ENCODE measurements at places on chromosomes 1 and 21.

DNA sequence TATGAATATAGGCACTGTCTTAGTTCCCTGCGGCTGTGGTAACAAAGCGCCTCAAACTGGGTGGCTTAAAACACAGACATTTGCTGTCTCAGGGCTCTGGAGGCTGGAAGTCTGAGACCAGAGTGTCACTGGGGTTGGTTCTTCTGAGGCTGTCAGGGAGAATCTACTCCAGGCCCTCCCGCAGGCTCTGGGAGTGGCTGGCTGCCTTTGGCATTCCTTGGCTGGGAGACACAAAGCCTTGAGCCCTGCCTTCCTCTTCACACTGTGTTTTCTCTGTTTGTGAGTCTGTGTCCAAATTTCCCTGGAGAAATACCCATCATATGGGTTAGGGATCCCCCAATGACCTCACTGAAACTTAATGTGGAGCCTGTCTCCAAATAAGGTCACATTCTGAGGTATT lies 38.5 kb downstream of the B3GALT5 start:
- no peak for DNase-seq

- DNase-seq = no peak
Measured at GRCh38 chr1:168824418-168825065, 95.5 kb upstream of the DPT start.

DNA sequence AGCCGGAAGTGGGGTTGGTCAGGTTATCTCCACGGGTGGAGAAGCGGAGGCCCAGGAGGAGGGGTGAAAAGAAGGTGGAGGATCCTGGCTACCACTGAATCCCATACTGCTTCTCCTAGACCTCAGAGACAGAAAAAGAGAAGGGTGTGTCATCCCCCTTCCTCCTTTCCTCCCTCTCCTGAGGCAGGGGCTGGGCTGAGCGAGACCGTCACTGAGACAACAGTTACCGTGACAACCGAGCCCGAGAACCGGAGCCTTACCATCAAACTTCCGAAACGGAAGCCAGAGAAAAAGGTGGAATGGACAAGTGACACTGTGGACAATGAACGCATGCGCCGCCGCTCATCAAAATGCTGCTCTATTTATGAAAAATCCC lies 42.1 kb upstream of the NBPF3 start:
- no peak for DNase-seq

DNA sequence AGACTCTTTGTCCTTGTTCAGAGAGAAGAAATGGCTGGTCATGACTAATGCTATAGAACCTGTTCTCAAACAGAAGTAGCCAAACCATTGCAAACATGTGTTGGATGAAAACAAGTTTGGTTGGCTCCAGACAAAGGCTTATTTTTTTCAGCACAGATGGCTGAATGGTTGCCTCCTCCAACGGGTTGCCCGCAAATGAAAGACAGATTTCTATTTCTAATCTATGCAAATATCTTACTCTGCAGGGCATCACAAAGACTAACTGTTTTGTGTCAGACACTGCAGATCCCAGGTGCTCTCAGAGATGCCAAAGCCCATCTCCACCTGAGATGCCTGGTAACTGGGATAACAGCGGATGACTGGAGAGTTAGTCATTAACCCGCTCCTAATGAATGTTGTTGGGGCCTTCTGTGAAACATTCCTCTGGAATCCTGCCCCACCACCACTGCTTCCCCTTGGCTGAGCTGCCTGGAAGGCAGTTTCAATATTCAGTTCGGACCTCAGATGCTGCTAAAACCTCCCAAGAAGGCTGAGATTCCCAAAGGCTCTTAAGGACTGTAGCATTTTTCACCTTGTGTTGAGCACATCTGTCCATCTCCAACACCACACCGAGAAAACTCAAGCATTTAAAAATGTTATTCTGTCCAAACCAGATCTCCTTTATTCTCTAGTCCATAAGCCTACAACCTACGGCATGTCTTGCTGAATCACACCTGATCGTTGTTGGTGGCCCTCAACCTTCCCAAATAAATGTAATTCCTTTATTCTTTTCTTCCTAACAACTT lies 104.4 kb downstream of the PTPN14 start:
- DNase-seq = no peak

GRCh38 chr21:32770871-32771523 lies 558 bp downstream of the PAXBP1 start:
- peak; percentile 2 for DNase-seq

DNA sequence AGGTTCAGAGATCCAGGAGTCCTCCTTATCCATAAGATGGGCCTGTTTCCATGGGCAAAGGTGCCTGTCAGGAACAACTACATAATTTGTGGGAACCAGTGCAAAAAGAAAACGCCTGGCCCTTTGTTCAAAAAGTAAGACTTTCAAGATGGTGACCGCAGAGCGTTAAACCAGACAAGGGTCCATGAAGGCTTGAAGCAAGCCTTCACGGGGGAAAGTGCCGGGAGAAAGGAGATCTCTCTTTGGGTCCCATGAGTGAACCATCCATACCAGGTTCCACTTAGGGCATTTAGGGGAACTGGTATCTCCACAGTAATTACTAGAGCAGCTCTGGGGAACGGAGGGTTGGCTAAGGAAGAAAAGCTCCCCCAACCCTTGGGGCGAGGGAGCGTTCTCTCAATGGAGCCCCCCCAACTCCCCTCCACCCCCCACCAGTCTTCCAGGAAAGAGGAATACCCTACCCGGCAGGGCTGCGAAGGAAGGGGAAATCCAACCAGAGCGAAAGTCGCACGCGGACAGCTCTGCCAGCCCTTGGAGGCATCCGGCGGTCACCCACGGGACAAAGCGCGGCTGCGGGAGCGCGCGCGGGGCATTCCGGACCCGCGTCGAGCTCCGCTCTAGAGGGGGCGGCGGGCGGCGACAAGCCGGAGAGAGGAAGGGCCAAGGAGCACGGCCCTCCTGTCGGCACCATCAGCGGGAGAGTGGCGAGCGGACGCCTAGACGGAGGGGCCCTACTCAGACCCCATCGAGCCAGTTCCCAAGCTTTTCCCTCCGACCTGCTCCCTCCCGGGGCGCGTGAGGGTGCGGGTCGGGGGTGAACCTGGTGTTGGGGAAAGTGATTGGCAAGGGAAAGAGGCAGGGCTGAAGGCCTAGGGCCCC lies 687 bp upstream of the RASSF5 start:
- no peak for DNase-seq

DNA sequence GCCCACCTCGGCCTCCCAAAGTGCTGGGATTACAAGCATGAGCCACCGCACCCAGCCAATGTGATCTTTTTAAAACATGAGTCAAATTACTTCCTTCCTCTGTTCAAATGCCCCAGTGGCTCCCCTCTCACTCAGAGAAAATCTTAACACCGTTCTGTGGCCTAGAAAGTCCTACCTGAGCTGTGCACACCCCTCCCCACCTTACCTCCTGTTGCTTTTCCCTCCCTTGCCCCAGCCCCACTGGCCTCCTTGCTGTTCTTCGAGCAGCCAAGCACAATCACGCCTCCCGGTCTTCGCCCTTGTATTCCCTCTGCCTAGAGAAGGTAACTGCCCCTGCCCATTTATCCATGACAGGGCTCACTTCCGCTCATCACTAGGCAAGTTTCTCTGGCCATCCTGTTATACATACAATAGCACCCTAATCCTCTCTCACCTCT lies 62.6 kb upstream of the RPL11 start:
- DNase-seq = no peak

DNA sequence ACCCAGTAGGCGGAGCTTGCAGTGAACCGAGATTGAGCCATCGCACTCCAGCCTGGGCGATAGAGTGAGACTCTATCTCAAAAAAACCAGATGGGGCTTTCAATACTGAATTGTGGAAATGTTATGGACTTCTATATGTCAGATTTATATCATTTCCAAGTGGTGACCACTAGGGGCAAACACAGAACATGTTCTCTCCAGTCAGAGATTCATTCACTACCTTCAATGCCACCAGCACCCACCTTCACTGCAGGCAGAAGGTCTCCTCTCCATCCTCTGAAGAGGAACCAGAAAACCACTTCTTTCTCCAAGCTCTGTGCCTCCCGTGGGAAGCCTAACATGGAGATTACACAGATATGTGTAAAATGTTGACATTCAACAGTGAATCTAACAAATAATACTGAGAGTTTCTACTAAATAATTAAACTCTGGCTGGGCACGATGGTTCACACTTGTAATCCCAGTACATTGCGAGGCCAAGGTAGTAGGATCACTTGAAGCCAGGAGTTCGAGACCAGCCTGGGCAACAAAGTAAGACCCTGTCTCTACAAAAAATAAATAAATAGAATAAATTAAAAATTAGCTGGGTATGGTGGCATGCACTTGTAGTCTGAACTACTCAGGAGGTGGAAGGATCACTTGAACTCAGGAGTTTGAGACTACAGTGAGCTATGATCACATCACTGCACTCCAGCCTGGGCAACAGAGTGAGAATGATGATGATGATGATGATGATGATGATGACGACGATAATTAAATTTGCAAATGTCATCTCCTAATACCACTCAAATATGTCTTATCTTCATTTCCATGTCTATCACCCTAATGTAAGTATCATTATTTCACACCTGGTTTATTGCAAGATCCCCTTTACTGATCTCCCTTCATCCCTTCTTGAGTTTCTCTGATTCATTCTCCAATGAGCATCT lies 151.1 kb downstream of the ZNF281 start:
- no peak for DNase-seq

GRCh38 chr1:46643368-46643775 lies 24.8 kb downstream of the ATPAF1 start:
- DNase-seq = no peak

- no peak for DNase-seq
Measured at GRCh38 chr1:205837382-205837970, 12.5 kb downstream of the PM20D1 start.

GRCh38 chr1:23019863-23020625 lies 776 bp downstream of the KDM1A start:
- no peak for DNase-seq

GRCh38 chr1:219325368-219325742 lies 151.7 kb downstream of the LYPLAL1 start:
- no peak for DNase-seq

- no peak for DNase-seq
Measured at GRCh38 chr1:173268261-173268660, 61.1 kb upstream of the TNFSF4 start.

GRCh38 chr1:67632811-67633655 lies 52.0 kb upstream of the GADD45A start:
- DNase-seq = no peak

DNA sequence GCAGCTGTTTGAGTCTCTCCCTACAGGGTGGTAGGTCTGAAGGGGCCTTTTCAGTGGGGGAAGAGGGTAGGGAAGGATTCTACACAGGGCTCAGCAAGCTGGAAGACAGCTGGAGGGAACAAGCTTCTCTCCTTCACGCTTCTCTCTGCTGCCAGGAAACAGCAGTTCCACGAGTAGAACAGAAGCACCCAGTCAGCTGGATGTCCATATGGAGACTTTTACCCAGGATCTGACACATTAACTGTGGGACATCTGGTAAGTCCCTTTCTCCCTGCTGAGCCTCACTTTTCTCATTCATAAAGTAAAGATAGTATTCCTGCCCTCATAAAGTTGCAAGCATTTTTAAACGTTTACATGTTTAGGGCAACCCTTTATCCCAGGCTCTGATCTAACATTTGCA lies 280.3 kb downstream of the OMA1 start:
- no peak for DNase-seq

DNA sequence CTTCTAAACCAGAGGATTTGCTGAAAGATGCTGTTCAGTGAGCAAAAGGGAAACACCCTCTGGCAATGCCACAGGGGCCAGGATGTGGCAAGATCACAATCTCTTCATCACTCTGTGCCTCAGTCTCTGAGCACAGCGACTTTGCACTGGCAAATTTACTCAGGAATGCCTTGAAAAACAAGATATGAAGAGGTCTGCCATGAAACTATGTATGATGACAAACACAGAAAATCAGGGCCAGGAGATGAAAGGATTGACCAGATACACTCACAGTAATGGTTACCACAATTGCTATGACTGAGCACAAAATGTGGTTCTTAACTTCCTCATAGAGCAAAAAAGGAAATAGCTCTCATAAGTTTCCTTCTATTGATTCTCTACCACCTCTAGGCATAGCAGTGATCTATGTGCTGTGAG lies 5.8 kb downstream of the TTC13 start:
- DNase-seq = no peak

DNA sequence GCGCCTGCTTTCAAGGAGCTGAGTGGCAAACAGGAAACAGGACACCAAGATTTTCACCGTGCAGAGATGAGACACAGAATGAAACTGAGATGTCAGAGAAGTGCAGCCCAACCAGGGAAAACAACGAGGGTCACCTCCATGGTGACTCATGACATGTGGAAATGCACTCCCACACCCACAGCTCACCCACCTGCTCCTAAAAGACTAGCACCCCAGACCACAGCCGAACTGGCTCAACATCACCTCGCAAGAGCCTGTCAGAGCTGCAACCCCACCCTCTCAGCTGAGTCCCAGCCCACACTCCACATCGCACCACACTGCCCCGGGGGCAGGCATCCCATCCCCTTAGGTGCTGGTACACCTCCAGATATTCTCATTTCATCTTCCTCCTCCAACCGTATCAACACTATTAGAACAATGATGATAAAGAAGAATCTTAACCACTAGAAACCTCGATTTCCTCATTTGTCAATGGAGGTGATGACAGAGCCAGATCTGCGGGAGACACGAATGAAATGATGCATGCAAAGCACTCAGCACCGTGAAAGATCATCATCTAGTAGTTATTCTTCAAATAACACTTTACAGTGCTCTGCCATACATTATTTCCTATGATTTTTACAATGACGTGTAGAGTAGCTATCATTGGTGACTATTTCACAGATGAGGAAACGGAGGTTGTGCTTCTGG lies 103.2 kb downstream of the DMRTB1 start:
- DNase-seq = no peak

DNA sequence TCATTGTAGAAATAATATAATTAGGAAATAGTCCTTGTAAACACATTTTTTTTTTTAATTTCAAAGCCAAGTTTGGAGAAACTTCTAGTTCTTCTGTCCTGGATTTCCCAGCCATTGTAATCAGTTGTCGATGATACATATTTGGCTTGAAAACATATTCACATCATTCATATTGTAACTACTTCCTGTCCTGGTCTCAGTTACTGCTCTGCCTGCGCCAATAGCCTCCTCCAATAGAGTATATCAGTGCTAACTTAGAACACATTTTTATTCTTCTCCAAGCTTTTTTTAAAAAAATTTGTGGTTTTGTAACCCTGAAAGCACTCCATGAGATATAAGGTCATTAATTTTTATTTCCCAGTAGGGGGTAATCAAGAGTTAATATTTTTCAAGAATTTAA lies 46.1 kb upstream of the FMO2 start:
- no peak for DNase-seq

DNA sequence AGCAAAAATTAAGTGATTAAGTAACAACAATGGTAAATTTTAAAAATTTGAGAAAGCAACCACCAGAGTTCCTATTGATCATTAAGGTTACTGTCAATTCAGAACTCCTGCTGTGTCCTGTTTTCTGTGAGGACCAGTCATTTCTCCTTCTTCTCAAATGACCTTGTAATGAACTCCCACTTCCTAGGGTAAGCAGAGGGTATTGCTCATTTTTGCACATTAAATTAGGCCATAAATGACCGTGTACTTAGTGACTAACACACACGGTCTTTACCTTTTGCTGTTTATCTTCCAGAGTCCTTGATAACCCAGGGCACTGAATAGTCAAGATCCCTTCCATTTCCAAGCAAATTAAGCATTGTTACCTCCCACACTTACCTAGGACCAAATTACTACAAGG lies 227.5 kb upstream of the LYPLAL1 start:
- DNase-seq = no peak

Data from stimulated activated CD8-positive, alpha-beta memory T cell treated with anti-CD3 and anti-CD28 coated beads, Interleukin-7, amount 100 ng/mL, for 1 hour (primary cell).